ENCODE measurements at places on chromosomes 3 and 15.

GRCh38 chr15:88014454-88015160, 241.9 kb downstream of the NTRK3 start:
- no peak for DNase-seq

- no peak for DNase-seq
Observed at GRCh38 chr15:57509126-57509525, 82.6 kb upstream of the MYZAP start.

DNA sequence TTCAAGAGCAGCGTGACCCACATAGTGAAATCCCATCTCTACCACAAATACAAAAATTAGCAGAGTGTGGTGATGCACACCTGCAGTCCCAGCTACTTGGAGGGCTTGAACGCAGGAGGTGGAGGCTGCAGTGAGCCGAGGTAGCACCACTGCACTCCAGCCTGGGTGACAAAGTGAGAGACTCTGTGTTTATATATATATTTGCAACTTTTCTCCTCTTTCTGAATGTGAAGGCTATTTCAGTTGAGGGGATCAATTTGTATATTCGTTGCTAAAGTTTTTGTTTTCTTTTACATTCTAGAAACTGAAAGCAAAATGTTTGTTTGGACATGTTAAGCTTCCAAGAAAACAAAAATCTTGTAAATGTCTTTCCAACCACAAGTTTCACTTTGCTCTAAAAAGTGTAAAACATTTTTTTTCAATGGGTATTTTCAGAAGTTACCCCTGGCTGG, 29.8 kb upstream of the FAM98B start:
- DNase-seq: no peak

DNA sequence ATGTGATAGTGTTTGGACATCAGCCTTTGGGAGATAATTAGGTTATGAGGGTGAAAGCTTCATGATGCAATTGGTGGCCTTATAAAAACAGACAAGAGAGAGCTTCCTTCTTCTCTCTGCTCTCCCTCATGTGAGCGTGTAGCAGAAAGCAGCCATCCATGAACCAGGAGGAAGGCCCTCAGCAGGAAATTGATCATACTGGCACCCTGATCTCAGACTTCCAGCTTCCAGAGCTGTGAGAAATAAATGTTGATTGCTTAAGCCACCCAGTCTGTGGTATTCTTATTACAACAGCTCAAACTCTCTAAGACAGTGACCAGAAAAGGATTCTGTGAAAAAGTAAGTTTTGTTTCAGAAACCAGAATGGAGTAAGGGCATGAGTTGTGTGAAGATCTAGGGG, 13.3 kb downstream of the STAC start:
- no peak for DNase-seq

DNA sequence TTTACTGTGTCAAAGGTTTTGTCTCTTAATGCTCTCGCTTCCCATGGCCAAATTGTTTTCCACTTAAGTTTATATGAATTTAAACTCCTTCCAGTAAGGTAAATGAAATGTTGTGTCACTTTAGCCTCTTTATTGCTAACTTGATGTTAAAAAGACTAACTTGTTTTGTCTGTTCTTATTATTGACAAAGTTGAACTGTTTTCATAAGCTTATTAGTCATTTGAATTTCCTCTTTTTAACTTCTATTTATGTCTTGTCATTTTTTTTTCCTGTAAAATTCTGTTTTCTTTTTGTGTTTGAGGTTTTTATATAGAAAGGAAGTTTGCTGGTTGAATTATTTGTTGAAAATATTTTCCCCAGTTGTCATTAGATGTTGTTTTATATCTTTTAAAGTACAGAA, 25.8 kb downstream of the FAM98B start:
- DNase-seq: no peak

DNA sequence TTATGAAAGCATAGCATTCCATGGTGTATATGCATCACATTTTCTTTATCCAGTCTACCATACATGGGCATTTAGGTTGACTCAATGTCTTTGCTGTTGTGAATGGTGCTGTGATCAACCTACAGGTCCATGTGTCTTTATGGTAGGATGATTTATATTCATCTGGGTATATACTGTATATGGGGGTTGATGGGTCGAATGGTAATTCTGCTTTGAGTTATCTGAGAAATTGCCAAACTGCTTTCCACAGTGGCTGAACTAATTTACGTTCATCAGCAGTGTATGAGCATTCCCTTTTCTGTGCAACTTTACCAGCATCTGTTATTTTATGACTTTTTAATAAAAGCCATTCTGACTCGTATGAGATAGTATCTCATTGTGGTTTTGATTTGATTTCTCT, 662.4 kb upstream of the BCHE start:
- no peak for DNase-seq

DNA sequence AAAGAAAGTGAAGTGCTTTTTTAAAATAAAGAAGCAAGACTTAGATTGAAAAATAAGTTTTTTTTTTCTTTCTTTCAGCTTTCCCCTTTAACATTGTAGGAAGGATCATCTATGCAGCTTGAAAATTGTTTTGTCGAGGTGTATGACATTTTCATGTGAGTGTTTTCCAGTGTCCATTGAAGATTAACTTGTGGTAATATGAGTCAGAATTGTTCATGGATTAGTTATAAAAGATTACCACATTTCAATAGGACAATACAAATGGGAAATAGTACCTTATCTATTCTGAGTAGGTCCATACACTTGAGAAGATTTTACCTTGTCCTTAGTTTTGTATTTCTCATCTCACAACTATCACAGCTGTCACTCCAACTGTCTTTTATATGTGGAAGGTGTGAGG, 1234.7 kb downstream of the NSUN3 start:
- DNase-seq: no peak

- DNase-seq: no peak
Observed at GRCh38 chr15:91335702-91336101, 235.6 kb downstream of the SV2B start.

DNA sequence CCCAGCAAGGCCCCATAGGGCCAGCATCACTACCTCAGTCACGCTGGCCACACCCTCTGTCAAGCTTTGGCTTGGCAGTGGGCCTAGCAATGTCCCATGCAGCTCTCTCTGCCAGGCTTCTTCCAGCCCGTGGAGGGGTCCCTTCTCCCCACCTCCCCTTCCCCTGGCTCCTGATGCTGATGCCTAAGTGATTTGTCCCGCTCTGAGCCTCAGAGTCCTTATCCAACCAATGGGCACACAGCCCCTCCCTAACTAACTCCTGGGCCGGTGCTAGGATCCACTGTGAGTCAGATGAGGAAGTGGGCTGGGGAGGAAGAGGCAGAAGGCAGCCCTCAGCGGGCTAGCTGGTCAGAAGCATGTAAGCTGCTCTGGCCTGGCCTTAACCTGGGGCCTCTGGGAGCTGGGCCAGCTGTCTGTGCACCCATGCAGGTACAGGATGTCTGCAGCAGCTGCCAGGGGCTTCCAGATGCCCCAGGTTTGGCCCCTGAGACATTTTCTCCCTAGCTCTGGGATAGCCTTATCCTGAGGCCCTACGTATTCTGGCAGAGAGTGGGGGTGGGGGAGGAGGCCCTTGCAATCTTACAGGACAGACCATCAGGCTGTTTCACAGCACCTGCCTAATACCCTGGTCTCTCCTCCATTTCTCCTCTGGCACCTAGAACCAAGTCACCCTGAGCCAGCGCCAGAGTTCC, 740 bp upstream of the ZBTB47 start:
- no peak for DNase-seq

- DNase-seq: no peak
Observed at GRCh38 chr3:62183969-62184368, 189.4 kb downstream of the FEZF2 start.

- DNase-seq: peak; percentile 37
Observed at GRCh38 chr15:51801391-51801835, 28.0 kb upstream of the TMOD3 start.

DNA sequence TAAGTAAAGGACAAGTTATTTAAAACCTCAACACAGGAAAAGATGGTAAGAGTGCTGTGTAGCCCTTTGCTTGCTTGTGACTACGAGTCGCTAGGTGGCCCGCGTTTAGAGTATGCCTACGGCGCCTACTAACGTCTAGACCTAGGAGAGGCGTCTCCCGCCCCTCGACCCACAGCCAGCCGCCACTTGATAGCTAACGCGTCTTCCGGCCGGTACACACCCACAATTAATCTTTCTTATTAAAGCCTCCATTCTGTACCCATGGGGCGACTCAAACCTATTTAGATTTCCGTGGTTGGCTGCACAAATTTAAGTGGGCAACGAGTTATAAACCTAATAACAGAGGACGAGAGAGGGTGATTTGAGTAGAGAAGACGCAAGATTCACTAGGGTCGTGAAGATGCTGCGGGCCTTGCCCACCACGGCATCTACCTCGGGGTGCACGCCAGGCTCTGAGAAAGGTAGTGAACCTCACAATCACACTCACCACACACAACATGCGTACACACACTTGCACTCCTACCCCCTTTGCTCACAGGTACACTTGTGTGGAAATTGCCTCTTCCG, 12.0 kb downstream of the SOX2 start:
- no peak for DNase-seq

DNA sequence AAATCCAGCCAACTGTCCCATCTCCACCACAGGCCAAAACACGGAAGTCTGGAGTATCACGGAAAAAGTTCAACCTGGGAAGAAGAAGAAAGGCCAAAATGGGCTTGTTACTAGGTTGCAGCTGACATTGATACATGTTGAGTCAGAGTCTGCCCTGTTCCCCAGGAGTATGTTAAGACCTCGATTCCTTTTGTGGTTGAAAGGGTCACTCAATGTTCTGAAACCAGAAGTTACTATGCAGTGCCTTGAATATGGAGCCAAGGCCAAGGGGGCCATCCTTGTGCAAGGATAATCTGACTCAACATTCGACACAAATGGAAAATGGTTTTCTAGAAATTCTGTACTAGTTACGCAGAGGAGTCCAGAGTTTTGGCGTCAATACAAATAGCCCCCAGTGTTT, 104.2 kb downstream of the DGKG start:
- DNase-seq: no peak

- DNase-seq: no peak
Observed at GRCh38 chr15:31060429-31061140, 40.9 kb downstream of the TRPM1 start.

DNA sequence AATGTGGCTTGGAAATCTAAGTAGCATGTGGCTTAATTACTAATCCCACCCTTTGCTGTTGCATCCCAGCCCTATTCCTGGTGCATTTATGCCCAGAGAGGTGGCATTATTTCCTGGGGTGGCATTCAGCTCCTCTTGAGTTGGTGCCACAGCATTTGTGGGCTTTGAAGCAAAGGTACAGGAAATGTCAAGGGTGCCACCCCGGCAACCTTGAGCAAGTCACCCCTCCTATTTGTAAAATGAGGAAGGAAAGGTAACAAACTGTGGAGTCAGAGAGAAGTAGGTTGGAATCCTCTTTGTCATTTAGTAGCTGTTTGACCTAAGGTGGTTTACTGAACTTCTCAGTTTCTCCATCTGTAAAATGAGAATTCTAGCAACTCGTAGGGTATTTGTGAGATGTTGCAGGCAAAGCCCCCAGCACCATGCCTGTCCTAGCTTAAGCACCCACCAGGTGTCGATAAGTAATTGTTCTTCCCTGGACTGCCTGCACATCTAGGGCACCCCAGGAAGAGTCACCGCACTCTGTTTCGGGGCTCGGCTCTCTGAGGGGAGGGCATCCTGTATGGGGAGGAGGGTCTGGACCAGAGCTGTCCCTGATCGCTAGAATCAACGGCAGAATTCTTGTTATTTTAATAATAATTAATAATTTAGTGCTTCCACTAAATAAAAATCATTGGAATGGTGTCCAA, 17.1 kb downstream of the ISG20 start:
- DNase-seq: no peak

DNA sequence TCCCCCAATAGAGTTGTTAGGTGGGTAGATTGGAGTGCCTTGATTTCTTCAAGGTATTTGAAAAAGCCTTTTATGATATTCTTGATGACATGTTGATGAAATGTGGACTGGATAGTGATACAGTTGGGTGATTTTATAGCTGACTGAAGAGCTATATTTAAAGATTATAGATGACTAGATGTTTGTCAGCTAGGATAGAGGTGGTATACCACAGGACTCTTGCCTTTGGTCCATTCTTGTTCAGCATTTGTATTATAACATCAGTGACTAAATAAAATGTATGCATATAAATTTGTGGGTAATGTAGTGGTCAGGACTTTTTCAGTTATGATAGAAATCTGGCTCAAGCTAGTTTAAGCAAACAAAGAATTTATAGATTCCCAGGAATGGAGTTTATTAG, 143.9 kb downstream of the ZNF609 start:
- no peak for DNase-seq

DNA sequence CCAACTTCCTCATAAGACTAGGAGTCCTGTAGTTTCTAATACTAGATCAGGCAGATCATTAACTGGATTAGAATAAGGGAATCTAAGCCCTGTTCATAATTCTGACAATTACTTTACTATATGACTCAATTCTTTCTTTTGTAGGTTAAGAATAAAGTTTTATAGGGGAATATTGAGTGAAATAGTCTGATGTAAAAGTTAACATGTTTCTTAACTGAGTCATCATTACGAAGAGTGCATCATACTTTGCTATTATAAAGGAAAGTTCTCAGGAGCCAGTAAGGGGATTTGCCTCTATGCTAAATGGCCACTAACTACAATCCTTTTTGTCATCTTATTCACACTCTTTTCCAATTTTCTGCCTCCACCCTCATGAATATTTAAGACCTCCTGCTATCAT, 63.1 kb downstream of the POLQ start:
- no peak for DNase-seq

GRCh38 chr15:79539401-79539800, 107.3 kb downstream of the MINAR1 start:
- DNase-seq: no peak

Data from NCI-H2081 (cell line).